Endothelial cell (in vitro differentiated cells): ENCODE measurements at places on chromosomes 5 and 9.
A peak's percentile ranks its signal among the peaks of the same experiment; 100 is the strongest.

- DNase-seq, result no peak
Observed at GRCh38 chr5:92805446-92805845, 775.6 kb downstream of the NR2F1-AS1 start.

DNA sequence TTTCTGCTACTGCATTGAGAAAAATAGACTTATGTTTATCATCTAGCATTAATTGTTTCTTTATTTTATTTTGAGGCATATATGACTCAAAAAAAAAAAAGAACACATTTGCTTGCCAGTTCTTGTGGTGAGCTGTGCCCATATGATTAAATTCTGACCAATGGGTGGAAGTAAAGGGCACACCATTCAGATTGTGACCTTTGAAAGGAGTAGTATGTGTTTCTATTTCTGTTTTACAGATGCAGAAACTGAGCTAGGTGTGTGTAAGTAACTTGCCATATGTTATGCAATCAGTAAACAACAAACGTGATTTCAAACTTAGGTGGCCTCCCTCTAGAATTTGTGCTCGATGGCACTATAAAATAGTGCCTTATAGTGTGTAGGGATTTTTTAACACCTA lies 368.1 kb upstream of the EDIL3 start:
- DNase-seq, result no peak

DNA sequence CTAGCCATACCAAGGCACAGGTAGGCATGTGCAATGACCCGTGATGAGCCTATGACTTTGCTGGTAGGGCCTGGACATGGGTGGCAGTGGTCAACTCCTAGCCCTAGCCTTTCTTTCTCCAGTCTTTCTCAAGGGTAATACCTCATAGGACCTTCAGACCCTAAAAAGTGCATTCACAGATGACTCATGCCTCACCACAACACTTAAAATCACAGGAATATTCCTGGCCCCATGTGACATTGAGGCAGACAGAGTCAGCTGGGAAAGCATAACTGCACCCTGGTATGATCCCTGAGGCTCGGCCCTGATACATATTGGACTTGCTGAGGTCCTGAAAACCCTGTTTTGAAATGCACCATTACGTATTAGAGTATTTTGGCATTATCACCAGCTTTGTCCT lies 449.5 kb downstream of the HINT1 start:
- no peak for DNase-seq

DNA sequence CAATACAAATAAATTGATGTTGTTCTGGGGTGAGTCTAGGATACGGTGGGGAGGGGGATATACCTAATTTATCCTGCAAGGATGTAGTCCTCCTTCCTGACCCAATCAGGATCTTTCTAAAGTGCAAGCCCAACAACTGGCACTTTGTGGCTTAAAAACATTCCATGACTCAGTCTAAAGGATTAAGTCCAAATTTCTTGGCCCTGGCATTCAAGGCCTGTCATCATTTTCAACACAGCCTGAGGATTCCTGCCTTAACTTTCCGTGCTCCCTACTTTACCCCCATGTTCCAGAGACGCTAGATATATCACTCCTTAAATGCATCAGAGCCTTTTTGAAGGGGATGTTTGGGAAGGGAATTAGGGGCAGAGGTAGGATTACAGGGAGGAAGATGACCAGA lies 1.0 kb downstream of the FAM221B start:
- no peak for DNase-seq

DNA sequence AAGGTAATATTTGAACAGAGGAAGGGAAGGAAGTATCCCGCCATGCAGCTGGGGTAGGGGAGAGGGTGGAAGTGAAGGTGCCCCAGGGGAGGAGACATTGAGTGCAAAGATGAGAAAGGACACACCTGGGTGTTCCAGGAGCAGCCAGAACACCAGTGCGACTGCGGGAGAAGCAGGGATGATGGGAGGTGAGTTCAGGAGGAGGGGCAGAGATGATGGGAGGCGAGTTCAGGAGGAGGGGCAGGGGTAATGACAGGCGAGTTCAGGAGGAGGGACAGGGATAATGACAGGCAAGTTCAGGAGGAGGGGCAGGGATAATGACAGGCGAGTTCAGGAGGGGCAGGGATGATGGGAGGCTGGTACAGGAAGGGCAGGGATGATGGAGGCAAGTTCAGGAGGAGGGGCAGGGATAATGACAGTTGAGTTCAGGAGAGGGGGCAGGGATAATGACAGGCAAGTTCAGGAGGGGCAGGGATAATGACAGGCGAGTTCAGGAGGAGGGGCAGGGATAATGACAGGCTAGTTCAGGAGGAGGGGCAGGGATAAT lies 17.2 kb upstream of the SPOCK1 start:
- DNase-seq, result no peak

DNA sequence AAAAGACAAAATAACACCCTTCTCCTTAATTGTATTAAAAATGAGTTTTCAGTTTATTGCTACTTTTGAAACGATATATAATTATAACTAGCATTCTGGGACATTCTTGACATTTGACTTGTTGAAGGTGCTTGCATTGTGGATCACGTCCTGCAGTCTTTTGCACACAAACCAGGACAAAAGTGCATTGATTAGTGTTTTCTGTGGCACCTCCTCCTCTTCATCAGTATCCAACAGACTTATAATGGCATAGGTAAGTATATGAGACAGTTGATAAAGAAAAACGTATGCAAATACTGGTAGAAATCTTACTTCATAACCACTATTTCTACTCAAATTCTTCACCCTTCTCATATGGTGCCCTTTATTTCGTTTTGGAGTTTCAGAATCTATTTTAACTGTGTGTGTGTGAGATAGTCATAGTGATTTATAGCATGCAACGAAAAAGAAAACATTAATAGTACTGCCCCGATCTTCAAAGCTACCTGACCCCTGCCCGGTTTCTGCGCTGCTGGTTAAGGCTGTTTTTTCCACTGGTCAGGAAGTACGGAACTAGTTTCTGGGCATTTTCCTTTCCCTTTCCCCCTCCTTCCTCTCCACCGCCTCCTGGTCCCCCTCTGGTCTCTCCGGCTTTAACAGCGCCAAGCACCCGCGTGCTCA lies 639 bp upstream of the RASA1 start:
- no peak for DNase-seq

DNA sequence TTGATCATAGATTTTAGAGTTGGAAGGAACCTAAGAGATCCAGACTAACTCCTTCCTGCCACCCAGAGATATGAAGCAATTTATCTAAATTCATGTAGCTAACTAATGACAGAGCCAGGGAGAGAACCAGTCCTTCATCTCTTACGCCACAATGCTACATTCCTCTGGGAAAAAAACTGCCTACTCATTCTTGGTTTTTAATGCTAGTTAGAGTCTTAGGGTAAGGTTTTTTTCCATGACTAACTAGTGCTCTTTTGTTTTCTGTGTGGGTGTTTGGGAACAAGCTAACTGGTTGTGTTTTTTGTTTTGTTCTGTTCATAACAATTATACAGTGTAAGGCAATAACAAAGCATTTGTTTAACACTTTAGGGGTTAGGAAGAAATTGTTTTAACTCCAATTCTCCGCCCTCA lies 52.4 kb downstream of the SLC44A1 start:
- DNase-seq, result no peak

DNA sequence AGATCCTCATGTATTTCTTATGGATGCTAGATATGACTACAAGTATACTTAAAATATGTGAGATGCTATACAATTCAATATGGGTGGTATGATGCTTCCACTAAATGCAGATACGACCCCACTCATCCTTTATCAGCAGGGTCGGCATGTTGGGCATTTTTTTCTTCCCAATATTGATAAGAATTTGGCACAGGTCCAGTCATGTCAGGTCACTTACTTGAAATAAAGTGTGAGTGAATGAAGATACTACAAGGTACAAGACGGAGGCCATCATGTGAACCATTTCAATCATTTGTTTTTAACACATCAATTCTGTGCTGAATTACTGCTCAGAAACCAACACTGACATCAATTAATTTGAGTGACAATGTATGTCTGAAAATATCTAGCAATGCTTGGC lies 146.9 kb upstream of the GNA14 start:
- no peak for DNase-seq

DNA sequence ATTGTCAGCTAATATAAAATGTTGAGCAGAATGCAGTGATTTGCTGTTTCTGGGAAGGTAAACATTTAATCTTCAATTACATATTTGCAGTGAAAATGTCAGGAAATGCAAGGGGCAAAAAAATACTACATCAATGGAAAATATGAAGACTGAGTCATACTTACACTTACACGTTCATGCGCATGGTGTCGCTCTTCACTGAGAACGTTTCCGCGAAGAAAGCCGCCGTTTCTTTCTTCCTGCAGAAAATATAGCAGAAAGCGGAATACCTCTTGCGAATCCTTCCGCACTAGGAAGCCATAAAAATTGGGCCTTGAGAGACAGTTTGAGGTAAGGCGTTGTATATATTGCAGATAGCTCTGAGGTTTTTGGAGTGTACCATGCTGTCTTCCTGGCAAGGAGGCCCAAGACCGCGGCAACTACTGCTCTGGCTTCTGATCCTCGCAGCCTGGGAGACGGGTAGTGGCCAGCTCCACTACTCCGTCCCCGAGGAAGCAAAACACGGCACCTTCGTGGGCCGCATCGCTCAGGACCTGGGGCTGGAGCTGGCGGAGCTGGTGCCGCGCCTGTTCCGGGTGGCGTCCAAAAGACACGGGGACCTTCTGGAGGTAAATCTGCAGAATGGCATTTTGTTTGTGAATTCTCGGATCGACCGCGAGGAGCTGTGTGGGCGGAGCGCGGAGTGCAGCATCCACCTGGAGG lies at the start of gene PCDHA13:
Gene PCDHA13, plus strand, starts transcription at position 236 of the 702 bp plus-strand sequence. Its CDS starts 145 bp downstream, at position 381.
- peak; percentile 20 for DNase-seq

- DNase-seq, result no peak
Observed at GRCh38 chr9:136363949-136364748, 605 bp upstream of the DNLZ start.

- DNase-seq, result no peak
Observed at GRCh38 chr5:3534997-3535396, 60.6 kb upstream of the IRX1 start.

GRCh38 chr5:126462239-126463014 lies 39.2 kb downstream of the GRAMD2B start:
- no peak for DNase-seq

DNA sequence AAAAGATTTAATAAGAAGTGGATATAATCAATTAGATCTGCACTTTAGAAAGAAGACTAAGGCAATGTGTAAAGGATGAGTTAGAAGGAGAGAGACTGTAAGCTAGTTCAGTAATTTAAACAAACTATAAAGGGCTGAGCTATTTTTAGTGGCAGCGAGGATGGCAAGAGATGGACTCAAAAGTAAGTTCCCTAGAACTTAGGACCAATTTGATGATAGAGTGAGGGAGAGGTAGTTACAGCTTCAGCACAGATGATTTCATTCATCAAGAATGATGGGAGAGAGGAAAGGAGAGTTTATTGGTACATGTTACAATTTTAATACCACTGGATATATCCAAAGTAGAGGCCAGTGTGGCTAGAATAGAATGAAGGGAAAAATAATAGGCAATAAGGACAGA lies 19.1 kb downstream of the NADK2 start:
- no peak for DNase-seq

DNA sequence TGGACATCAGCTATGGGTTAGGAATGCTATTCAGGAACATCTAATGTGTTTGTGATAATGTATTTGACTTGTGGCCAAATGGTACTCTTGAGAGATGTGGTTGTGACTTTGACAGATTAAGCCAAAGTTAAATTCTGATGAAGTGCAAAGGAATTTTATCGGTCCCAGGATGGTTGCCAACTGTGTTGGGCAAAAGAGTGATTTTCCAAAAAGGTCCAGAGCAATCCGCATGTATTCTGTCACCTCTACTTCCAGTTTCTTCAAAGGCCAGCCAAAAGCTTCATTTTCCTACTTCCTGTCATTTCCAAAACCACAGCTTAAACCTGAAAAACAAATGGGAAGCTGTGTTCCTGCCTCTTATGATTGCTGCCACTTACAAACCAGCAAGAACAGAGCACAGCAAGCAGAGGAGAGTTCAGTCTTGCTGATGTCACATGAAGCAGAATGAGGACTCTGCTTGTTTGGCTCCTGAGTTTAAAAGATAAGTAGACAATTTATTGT lies 59.8 kb downstream of the MARCHF3 start:
- DNase-seq, result no peak

DNA sequence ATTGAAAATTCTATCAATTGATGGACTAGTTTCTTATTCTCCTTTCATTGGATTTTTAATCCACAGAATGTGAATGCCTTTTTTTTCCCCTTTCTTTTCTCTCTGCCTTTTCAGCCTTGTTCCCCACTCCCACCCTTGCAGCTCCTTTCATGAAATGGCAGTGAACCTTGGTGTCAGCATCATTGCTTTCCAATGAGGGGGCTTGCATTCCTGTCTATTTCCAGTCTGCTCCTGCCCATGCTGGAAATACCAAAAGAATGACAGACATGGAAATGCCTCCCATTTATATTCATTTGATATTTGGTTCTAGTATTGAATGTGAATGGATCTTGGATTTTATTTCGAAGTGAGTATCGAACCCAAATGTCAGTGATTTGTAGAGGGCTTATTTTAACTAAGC lies 162.7 kb upstream of the SGCD start:
- DNase-seq, result no peak

- no peak for DNase-seq
Observed at GRCh38 chr9:110443866-110444220, 106.2 kb upstream of the TXNDC8 start.

- DNase-seq, result no peak
Observed at GRCh38 chr5:176447591-176447977, 601 bp upstream of the FAF2 start.

- DNase-seq, result no peak
Observed at GRCh38 chr9:128523199-128523925, 18.8 kb downstream of the GLE1 start.

GRCh38 chr5:155303120-155303519 lies 289.6 kb downstream of the KIF4B start:
- DNase-seq, result no peak

GRCh38 chr9:19032406-19032805 lies 603 bp downstream of the SAXO1 start:
- no peak for DNase-seq

DNA sequence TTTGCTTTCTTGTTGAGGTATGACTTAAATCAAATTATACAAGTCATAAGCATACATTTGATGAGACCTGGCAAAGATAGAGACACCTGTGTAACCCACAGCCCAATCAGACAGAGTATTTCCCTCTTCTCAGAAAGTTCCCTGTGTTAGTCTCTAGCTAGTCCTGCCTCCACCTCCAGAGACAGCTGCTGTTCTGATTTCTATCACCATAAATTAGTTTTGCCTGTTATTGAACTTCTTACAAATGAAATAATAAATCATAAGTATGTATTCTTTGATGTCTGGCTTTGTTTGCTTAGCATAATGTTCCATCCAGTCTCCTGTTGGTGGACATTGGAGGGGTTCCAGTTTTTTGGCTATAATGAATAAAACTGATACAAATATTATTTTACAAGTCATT lies 194.5 kb downstream of the ICE1 start:
- DNase-seq, result no peak
